Daoy (cell line): ENCODE measurements at places on chromosomes 3 and 15.
A peak's percentile ranks its signal among the peaks of the same experiment; 100 is the strongest.

DNA sequence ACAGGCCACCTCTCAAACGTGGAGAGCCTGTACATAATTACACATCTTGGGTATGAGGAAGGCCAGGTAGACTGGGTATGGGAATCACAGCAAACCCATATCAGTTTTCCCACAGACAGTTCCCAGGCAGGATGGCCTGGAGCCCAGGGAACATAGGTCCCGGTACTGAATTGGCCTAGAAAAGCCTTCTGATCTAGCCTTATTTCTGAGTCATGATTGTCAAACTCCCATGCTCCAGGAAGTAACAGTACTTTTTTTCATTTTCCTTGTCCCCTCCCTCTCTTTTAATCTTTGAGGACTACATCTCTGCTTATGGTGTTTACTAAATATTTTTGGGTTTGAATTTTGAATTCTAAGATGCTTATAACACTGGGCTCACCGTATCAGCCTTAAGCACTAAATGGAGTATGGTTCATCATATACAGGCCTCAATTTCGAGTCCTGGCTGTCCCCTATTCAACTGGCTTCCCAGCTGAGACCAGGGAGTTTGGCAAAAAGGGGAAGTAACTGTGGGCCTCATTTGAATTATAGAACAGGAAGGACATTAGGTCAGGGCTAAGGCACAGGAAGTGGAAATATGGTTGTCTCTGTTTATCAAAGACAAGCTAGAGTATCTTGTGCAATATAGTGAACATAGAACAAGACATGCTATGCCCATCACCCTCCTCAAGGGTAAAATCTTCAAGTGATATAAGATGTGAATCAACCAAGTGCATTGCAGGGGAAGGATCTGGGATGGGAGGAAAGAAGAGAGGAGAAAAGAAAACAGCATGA, 494.6 kb downstream of the NTRK3 start:
- DNase-seq = no peak

DNA sequence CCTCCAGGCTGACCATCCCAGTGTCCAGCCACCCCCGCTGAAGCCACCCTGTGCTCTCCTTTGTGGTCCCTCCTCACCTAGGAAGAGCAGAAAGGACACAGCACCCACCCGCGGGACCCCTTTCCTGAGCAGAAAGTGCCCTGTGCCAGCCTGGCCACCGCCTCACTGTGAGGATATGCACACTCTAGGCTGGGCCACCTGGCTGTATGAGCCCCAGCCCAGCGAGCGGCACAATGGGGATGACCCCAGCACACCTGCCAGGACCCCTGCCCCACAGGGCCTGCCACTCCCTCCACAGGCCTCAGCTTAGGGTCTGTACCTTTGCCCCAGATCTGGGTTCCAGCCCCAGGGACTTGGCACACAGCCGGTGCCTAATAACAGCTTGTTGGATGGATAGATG, 47.9 kb upstream of the FURIN start:
- DNase-seq = no peak

- no peak for DNase-seq
These were observed 166.4 kb downstream of the GHSR start for GRCh38 chr3:172281884-172282283.

- DNase-seq = no peak
These were observed 219.5 kb downstream of the EPHB1 start for GRCh38 chr3:135014566-135014965.

GRCh38 chr3:152192936-152193672, 75.6 kb upstream of the MBNL1 start:
- DNase-seq = no peak

GRCh38 chr3:100915706-100916495, 77.3 kb downstream of the ABI3BP start:
- DNase-seq = no peak

DNA sequence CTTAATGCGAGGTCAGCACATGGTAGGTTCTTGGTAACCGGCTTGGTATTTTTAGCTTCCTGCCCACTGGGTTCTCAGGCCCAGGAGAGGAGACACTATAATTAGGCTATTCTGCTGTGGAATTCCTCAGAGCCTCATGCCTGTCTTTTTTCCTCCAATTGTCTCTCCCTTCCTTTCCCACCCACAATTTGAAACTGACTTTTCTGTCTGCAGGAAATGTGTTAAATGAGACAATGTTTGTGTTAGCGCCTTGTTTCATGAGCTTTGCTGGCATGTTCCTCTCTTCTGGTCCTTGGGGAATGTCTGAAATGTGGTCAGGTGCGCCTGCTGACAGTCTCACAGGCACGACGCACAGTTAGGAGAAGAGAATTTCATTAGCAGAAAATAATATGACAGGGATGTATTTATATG, 223.6 kb upstream of the CTNNB1 start:
- DNase-seq = peak; percentile 47

GRCh38 chr3:175477651-175478224, 618.6 kb downstream of the NAALADL2 start:
- no peak for DNase-seq

GRCh38 chr3:124117486-124117885, 125.6 kb upstream of the ROPN1 start:
- DNase-seq = peak; percentile 69

GRCh38 chr3:135771760-135772159, 193.8 kb upstream of the PPP2R3A start:
- no peak for DNase-seq

DNA sequence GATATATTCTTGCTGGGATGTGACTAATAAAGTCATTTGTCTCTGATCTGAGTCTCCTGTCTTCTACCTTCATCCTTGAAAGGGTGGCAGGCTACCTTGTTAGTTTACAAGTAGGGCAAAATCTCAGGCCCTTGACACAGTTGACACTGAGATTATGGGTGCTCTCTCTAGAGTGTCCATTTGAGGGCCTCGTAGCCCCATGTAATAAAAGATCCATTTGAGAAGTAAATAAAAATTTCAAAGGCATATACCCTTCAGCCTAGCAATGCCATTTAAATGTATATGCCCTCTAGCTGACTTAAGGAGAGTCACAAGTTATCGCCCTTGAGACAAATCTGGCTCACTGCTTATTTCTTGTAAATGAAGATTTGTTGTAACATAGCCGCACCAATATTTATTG, 98.6 kb downstream of the TCF12 start:
- no peak for DNase-seq

DNA sequence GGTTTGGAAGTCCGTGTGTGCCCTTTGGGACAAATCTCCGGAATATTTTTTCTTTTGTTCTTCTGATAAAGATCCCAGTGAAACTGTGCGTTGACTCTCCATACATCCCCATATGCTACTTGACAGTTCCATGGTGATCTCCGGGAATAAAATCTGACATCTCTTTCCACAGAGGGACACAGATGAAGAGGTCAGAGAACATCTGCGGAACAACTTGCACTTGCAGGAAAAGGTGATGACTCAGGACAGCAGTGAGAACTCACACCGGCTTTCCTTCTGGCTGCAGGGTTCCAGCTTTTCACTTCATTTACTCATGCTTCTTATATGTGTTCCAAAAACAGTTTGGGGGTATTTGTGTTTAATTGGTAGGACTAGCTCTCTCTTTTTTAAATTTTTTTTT, 157.5 kb upstream of the CHRM5 start:
- DNase-seq = no peak

DNA sequence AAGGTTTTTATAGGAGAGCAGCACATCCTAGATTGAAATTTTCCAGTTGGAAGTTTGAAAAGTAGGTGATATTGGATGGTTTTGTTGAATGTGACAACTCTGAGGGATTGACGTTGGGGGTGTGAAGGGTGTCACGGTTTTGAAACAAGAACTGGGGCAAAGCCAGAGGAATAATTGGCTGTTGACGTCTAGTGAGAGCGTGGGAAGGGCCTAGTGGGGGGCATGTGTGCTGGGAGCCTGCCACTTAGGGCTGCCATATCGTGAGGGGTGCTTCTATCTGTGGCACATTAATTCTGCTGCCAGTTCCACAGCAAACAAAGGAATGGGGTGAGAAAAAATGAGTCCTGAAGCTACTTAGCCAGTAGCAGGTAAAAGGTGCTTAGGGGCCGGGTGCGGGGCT, 129.4 kb downstream of the LRIG1 start:
- DNase-seq = no peak
